ENCODE measurements at places on chromosomes 12 and 14.

GRCh38 chr12:128789356-128789929 is 34.3 kb downstream of the SLC15A4 start:
- DNase-seq, result no peak

DNA sequence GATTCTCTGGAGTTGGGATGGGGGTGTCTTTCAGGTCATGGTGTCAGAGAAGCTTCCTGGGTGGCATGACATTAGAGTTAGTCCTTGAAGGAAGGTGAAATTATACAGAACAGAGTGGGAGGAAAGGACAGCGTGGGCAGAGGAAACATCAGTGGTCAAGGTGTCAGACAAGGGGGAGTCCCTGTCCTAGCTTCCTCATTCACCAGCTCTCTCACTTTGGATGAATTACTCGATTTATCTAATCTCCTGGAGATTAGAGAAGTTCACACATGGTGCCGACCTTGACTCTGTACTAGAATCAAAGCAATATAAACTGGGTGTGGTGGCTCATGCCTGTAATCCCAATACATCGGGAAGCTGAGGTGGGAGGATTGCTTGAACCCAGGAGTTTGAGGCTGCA is 492.9 kb downstream of the VRK1 start:
- DNase-seq, result no peak

DNA sequence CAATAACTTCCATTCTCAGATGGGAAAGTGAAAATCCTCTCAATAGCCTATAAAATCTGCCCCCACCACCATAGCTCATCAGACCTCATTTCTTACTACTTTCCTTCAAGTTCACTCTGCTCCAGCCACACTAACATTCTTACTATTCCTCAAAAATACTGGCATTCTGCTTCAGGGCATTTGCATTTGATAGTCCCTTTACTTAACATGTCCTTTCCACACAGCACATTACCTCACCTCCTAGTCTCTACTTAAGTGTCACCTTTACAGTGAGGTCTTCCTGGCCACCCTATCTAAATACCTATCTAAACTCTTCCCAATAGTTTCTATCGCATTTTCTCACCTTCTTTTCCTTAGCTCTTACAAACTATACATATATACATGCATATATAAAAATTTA is 6.8 kb downstream of the EML5 start:
- no peak for DNase-seq

DNA sequence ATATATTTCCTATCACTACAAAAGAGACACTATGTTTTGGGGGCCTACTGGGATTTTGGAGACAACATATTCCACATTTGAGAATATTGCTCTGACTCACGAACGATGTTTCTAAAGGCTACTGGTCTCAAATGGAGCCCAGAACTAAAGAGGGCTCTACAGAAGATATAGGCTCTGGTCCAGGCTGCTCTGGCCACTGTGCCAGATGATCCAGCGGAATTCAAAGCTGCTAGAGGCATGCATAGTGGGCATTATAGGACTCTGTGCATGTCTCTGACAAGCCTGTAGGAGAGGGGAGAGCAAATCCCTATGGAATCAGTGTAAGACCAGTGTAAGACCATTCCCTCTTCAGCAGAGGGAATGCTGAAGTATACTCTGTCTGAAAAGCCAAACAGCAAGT is 4.1 kb downstream of the TAS2R30 start:
- no peak for DNase-seq

DNA sequence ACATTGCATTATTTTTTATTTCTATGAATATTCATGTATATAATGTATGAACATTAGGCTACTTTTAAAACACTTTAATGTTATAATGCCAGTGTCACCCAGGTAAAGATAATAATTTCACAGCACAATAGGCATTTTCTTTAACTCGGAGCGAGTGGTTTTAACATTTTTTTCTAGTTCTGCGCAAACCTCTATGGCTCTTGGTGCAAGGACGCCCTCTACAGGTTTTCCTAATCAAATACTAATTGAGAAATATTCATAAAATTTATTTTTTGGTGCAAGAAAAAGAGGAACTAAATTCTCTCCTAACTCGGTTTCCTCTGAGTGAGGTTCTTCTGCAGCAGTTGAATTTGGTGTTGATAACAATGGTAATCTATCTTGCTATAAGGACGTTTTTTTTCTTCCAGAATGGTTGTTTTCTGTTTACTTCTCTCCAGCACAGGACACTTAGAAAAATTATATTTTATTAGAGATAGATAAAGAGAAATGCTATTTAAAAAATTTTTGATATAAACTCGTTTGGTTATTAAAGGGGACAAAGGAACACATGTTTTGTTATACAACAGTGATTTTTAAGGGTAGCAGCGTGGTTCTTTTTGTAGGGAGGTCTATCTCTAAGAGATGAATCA is 2.4 kb upstream of the WIF1 start:
- no peak for DNase-seq

GRCh38 chr14:89613260-89614008 is 196.4 kb upstream of the FOXN3 start:
- DNase-seq, result no peak
